Epithelial cell of esophagus (primary cell): ENCODE measurements at places on chromosomes 1 and 21.

DNA sequence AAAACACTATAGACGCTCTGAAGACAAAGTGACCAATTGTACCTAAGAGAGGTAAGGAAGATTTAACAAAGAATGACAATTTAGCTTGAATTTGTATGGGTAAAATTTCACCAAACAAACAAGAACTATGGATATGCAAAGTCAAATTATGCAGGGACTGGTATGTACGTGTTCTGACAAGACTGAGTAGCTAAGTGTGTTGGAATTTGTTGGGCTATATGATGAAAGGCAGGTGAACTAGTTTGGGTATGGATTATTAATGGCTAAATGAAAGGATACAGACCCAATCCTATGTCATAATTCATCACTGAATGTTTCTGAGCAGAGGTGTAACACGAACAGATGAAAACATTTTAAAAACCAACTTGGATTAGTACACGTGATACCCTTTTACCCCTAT, 7.6 kb downstream of the DNTTIP2 start:
- peak; percentile 71 for DNase-seq

DNA sequence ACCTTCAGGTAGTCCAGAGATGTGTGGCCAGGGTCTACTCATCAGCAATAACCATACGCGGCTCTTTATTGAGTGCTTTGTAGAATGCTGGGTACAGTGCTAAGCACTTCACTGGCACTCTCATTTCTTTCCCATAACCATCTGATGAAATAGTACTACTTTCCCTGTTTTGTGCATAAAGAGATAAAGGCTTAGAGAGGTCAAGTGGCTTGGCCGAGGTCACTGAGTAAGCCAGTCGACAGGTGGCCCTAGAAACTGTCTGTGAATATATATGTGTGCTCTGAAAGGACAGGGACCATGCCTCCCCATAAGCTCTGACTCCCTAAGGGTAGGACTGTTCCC, 52.8 kb downstream of the NENF start:
- no peak for DNase-seq

DNA sequence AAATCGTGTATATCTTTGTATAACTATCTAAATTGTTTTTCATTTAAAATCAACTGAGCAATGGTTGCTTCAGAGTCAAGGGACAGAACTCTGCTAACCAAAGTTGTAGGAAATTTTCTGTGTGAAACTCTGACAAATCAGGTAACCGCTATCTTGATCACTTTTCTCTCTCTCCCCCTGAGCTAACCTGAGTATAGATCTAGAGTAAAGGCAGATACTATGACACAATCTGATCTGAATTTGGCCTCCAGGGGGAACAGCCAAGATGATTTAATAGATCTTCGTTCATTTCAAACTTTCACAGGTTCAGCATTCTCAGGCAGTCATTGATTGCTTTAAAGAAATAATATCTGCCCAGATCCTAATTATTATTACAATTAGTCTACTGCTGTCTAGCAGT, 472.8 kb downstream of the NUF2 start:
- peak; percentile 22 for DNase-seq

DNA sequence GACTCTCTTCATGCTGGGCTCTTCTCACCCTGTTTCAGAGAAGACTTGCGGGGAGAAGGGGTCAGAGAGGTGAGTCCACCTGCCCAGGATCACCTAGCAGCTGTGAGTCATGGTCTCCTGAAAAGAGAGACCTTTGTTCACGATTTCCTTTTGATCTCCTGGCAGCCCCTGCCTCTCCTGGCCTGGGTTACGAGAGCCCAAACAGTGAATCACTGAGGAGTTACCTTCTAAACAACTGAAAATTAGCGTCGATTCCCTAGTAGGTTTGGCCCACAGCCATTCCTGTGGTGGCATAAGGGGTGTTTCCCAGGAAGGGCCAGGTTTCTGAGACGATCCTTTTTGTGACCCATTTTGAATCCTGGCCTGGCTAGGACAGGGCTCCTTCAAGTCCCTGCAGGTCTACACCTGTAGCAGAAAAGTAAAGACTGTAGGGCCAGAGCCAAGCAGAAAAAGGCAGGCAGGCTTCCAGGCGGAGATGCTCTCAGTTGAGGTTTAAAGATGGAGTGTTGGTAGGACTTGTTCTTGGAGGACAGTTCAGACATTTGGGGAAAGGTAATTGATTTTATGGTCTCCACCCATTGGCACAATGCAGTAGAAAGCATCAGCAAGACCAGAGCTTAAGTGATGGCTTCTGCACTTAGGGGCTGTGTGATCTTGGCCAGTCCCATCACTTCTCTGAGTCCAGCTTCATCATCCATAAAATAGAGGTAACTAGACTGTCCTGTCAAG, 2.1 kb upstream of the PLA2G2E start:
- peak; percentile 71 for DNase-seq

DNA sequence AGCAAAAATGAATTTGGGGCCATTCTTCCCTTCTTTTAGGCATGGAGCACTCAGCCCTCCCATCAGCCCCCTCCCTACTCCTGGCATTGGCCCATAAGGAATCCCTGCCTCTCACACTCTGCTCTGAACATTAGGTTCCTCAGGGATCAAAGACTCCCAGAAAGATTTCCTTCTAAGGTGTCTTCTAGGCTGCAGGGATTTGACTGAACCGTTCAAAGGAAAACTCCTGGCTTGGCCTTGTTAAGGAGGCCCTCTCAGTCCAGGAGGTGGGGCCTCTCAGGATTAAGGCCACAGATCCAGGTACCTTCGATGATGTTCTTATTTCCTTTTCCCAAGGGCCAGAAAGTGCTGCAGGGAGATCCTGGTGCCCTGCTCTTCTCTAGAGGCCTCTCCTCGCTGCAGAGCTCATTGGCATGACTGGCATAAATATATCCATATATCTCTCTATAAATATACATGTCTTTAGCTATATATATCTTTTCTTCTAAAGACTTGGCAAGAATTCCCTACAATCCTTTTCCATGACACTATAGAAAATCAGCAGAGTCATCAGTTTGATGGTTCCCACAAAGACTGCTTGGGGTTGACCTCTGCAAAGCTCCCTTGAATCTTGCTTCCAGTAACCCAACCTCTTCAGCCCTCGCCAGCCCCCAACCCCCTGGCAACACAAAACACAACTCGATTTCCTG, 59.1 kb downstream of the PLXNA2 start:
- DNase-seq: no peak

GRCh38 chr1:109980324-109981003, 4.1 kb upstream of the AHCYL1 start:
- peak; percentile 56 for DNase-seq

- no peak for DNase-seq
Observed at GRCh38 chr1:223147873-223148272, 4.8 kb upstream of the TLR5 start.

GRCh38 chr1:176742322-176742721, 279.3 kb downstream of the PAPPA2 start:
- DNase-seq: no peak

GRCh38 chr1:182752077-182752988, 37.2 kb upstream of the NPL start:
- peak; percentile 33 for DNase-seq

- DNase-seq: peak; percentile 98
Observed at GRCh38 chr1:85611856-85612255, 31.3 kb downstream of the CCN1 start.

- no peak for DNase-seq
Observed at GRCh38 chr1:231826566-231826965, 200.0 kb downstream of the DISC1 start.

DNA sequence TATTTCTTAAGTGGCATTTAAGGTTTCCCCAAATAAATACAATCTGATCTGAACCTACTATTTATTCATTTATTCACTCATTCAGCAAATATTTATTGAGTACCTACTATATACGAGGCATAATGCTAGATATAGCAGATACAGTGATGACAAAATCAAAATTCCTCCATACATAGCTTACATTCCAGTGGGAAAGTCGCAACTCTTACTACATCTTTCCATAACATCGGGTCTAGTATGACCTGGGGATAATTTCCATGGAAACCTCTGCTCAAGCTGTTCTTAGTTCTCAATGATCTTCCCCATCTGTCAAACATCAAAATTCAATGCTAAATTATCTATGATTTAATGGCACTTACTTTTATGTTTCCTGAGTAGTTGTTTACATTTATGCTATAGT, 70.8 kb upstream of the PRKACB start:
- no peak for DNase-seq
